ENCODE measurements at places on chromosomes 3 and 15. TPM values are rescaled to one million over a fixed set of nuclear protein-coding genes. Genes with fewer than 3 reads are reported as not detected.

GRCh38 chr3:141279077-141279967 is 47.7 kb downstream of the PXYLP1 start:
- H3K36me3 ChIP-seq = peaks cover 14% of the 10 kb centered on the region
- DNase-seq = no peak
- no peak overlapping the region for H3K27ac ChIP-seq
- H3K27me3 ChIP-seq = no peaks in the 10 kb centered on the region
- H3K4me3 ChIP-seq = no peak overlapping the region

DNA sequence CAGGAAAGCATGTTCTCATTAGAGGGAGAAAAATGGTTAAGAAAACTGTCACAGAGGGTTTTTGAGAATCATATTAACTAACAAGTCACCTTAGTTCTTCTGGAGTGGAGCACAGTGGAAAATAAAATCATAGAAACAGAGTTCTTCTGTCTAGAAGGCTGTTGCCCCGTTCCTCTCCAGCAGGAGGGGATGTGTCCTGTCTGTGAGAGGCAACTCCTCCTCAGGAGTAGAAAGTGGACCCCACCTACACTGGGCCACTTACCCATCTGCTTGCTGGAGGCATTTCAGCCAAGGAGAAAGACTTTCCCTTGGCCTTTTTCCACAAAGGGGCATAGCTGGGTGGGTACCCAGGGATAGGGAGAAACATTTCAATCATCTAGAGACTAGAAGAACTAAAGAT is 106.6 kb downstream of the SSR3 start:
- no peak overlapping the region for H3K27ac ChIP-seq
- H3K36me3 ChIP-seq = no peaks in the 10 kb centered on the region
- no peak overlapping the region for H3K4me3 ChIP-seq
- no peak for DNase-seq

DNA sequence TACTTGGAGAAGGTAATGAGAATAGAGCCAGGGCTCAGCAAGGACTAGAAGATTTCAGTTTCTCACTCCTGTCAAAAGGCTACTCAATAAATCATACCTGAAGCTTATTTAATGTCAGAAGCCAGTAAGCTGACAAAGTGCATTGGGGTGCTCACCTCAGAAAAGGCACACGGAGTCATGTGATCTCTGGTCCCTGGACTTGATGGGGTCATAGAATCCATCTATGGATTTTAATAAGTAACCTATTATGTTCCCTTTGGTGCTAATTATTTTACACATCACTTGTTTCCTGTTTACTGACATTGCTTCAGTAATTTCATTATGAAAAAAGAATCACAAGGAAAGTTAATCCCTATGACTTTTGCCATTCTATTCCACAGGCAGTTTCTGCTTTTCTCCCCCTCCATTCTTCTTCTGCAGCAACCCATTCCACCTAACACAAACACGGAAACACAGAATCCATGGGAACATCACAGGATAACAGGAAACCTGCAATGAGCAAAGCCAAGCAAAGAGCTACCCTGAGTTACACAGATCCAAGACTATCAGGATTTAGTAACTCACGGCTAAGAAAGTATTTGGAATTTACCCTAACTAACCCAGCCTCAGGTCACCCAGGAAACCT is 159.6 kb downstream of the MEIS2 start:
- H3K27me3 ChIP-seq = no peaks in the 10 kb centered on the region
- H3K4me3 ChIP-seq = no peak overlapping the region
- H3K4me1 ChIP-seq = peaks cover 48% of the 10 kb centered on the region
- H3K36me3 ChIP-seq = peaks cover 11% of the 10 kb centered on the region

GRCh38 chr3:123755501-123755900 is 128.6 kb downstream of the MYLK start:
- no peaks in the 10 kb centered on the region for H3K36me3 ChIP-seq
- no peak overlapping the region for H3K27ac ChIP-seq
- H3K4me3 ChIP-seq = no peak overlapping the region
- H3K4me1 ChIP-seq = peaks cover 44% of the 10 kb centered on the region

- H3K36me3 ChIP-seq = no peaks in the 10 kb centered on the region
- no peak overlapping the region for H3K27ac ChIP-seq
- H3K27me3 ChIP-seq = no peaks in the 10 kb centered on the region
- DNase-seq = no peak
- no peak overlapping the region for H3K4me3 ChIP-seq
- peaks cover 13% of the 10 kb centered on the region for H3K4me1 ChIP-seq
Measured at GRCh38 chr3:55895897-55896566, 408.9 kb upstream of the WNT5A start.

CSPG5 gene
- 23.3 TPM for total RNA-seq

SAMMSON gene
- total RNA-seq = not detected
